NCI-H2081 treated with DMSO at 0.1 percent for 48 hours (cell line): ENCODE measurements at places on chromosomes 5 and 9.

- no peak for DNase-seq
Measured at GRCh38 chr9:4921449-4921848, 63.6 kb upstream of the JAK2 start.

- no peak for DNase-seq
Measured at GRCh38 chr5:54525692-54526091, 8.1 kb downstream of the SNX18 start.

- DNase-seq, result no peak
Measured at GRCh38 chr5:73796164-73797131, 170.5 kb downstream of the ARHGEF28 start.

DNA sequence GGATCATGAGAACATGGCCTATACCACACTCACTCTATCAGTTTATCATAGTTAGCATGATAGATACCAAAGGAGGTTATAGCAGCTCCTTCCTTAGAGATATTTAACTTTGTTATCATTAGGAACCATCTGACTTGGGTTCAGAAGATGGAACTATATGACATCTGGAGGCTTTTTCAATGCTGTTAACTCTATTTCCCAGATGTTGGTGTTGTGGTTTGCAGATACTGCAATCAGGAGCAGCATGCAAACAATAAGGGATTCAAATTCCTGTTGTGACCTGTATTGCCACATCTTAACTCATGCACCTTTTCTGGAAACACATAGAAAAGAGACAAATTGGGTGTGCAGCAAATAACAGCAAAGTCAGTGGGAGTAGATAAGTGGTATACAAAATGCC, 201.7 kb downstream of the NNT start:
- no peak for DNase-seq

DNA sequence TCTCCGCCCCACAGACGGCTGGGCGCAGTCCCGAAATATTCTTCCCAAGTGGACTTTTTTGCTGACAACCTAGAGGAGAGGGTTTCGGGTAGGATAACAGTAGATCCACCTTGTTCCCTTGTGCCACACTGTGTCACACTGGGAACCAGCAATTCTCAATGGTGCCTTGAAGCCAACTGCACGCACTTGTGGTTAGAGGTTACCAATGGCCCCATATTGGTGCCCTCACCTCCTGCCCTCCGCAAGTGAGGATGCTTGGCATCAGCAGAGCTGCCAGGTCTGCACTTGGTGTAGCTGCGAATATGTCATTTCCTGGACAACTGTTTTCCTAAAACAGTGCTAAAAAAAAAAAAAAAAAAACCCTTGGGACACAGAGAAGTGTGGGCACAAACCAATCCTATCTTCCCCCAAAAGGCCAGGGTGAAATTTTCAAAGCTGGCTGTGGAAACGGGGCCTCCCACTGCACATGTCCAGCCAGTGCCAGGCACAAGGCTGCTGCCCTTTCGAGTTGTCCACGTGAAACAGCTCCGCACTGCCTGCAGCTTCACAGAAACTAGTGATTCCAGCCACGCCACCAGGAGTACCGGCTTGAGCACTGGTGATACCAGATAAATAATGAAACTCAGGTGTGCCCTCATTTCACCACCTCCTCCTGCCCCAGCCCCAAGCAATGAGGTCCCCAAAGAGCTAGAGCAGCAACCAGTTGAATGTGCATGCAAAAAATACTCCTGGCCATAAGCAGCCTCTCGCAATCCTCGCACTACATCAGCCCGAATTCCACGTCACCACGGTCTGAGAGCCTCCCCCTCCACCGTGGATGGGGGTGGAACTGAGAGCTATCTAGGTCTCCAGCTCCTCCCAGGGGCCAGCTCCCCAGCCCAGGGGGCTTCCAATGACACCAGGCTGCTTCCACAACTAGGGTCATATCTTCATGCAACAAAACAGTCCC, 51.2 kb downstream of the USP20 start:
- DNase-seq, result no peak

- no peak for DNase-seq
Measured at GRCh38 chr5:29853711-29854220, 1339.7 kb upstream of the CDH6 start.

DNA sequence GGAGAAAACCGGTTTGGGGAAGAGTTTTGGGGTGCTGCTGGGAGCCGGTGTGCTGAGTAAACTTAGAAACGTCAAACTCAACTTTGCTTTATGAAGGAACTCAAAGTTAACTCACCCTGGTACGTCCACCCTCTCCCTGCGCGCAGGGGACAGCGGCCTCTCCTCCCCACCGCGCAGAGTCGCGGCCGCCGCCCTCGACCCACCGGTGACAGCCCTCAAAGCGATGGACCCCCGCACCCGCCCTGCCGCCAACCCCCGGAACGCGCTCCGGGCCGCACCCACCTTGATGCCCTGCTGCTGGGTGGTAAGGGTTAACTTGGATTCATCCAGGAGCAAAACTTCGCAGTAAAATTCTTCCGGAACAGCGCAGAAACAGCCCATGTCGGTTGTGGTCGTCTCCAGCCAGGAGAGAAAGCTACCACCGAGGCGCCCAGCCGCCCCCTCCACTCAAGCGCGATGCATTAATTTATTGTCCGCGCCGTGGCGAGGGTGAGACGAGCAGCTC, 366 bp downstream of the EPB41L4A start:
- no peak for DNase-seq

- no peak for DNase-seq
Measured at GRCh38 chr5:149426931-149427330, 47.8 kb upstream of the IL17B start.

- DNase-seq, result no peak
Measured at GRCh38 chr5:14928661-14929060, 57.1 kb upstream of the ANKH start.

DNA sequence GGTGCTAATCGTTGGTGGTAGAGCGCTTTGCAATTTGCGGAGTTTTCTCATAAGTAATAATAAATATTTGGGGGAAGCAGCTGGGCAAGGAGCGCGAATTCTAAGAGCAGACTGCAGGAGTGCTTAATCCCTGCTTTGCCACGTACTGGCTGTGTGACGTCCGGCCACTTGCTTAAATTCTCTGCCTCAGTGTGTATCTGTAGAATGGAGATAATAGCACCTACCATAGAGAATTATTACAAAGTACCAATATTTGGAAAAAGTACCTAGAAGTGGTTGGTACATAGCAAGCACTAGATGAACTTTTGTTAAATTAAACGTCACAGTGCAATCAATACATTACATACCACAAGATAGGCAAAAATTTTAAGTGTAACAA, 598 bp upstream of the TMED7 start:
- DNase-seq, result no peak

DNA sequence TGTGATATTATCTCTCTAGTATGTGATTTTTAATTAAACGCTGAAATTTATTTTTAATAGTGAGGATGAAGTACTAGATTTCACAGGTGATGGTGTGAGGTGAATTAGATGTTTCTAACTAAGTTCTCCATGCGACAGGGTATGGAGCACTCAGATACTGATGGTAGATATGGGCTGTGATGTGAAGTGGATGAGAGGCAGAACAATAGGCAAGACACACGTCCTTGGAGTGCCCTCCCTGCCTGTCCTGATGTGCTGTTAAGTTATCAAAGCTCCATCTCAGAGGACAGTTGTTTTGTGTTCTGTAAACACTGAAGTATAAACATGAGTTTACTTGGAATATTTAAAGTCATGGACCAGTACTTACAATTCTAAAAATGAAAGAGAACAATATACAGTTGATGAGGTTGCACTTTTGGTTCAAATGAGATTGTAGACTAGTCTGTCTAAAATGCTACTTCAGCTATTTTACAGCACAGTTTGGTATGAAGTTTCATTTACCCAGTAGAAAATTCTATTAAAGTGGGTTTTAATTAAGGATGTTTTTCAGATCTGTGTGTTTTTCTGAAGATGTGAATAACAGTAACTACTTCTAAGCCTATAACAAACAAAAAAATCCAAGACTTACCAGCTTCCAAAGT, 64.2 kb downstream of the C7 start:
- no peak for DNase-seq

DNA sequence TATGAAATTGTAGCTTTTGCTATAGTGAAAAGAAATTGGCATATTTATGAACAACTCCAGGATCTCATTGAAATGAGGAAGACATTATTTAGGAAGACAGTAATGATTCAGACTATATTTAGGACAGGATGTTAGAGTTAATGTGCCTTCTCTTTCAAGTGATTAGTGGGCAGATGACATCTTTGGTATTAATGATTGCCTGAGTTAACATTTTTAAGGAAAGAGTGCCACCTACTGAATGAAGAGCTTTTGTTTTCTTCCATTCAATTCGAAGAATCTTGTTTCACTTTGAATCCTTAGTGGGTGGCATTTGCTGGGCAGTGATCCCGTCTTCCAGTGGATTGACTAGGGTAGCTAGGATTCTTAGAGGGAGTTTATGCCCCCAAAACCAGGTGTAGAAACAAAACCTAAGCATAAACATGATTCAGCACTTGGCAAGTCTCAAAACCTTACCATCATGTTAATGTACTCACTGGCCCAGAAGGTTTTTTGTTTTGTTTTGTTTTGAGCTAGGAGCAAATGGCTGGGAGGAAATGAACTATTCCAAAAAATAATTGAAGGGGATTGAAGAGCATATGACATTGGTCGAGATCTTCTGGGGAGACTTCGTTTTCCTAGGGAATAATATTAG, 23.2 kb downstream of the MAP3K1 start:
- DNase-seq, result peak; percentile 55

DNA sequence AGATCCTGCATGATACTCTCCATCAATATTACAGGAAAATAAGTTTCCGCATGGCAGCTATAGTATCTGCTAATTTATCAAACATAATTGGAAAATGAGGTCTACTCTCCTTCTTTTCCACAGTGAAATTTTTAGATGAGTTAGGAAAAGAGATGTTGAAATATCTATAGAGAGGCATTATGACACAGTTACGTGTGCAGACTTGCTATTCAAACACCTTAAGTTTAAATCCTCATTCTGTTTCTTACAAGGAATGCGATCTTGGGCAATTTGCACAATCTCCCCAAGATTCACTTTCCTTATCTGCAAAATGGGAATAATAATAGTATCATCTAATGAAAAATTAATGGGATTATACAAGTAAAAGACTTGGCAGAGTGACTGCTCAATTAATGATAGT, 91.7 kb upstream of the SLCO6A1 start:
- no peak for DNase-seq

DNA sequence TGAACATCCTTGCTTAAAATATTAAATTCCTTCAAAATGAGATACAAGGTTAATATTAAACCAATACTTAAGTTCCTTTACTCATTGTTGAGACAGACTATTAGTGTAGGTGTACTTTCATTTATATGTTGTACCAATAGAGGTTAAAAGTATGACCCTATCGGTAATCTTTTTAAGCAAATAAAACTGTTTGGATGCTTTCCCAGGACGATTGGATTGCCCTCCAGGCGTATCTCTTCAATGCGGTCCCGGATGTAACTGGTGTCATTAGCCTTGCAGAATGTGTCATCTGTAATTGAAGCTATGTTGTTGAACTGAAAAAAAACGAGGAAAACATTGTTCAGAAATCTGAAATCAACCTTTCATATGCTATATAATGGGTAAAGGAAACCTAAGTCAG, 18.9 kb downstream of the OGN start:
- no peak for DNase-seq

- no peak for DNase-seq
Measured at GRCh38 chr5:68289498-68289897, 73.9 kb downstream of the PIK3R1 start.

DNA sequence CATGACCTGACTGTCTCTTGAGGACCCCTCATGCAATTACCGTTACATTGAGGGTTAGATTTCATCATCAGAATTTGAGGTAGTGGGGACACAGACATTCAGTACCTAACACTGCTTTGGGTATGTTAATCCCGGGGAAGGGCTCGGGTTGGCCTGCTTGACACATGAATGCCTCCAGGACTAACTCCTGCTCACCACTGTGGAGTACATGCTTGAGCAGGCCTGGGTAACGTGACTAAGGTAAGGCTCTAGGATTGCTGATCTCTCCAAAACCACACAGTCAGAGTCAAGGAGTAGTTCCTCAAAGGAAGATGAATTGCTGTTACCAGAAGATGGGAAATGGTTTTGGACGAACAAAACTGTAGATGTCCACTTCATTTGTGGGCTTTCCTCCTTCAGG, 376.3 kb upstream of the ZNF462 start:
- DNase-seq, result no peak

- no peak for DNase-seq
Measured at GRCh38 chr5:142984011-142984410, 213.8 kb downstream of the ARHGAP26 start.

GRCh38 chr5:138138949-138139780, at the start of gene NME5:
Gene NME5, minus strand, starts transcription at chr5:138139428. Its CDS starts 648 bp downstream, at chr5:138138780.
- peak; percentile 5 for DNase-seq

DNA sequence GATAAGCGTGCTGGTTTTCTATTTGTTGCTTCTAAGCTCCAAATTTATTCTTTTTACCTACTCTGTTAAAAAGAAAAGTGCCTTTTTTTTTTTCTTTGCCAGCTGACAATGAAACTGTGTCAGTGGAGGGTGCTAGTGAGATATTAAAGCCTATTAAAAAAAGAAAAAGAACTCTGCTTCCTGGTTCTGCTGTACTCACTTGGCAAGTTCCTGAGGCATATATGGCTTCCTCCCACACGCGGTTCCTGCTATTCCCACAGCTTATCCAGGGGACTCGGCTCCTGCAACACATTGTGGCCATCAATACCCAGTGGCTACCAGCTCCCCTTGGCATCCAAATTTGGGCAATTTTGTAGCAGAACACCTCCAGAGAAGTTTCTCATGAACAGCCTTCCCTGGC, 1977.7 kb upstream of the CDH9 start:
- DNase-seq, result no peak

- no peak for DNase-seq
Measured at GRCh38 chr5:139660105-139660922, 12.2 kb downstream of the CXXC5 start.

- no peak for DNase-seq
Measured at GRCh38 chr9:113579283-113580040, 115.9 kb downstream of the RGS3 start.

- DNase-seq, result no peak
Measured at GRCh38 chr9:123365881-123366528, 10.0 kb downstream of the CRB2 start.

- DNase-seq, result no peak
Measured at GRCh38 chr5:138664276-138664943, 88.8 kb upstream of the CTNNA1 start.

DNA sequence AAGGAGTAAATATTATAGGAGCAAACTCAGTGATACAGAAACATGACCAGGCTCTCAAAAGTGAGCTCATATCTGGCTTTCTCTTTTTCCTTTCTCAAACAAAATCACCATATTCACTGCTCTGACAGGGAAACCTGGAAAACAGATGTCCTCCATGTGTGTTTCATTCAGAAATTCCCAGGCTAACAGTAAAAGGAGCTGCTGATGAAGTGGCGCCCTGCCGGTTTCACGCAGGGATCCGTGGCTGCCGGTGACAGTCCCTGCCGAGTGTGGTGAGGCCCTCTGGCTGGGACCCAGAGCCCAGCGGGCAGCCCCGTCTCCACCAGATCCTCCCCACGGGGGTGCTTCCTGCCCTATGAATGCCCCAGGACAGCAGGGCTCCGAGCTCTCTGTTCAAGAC, 208.1 kb downstream of the GNA14 start:
- peak; percentile 88 for DNase-seq

DNA sequence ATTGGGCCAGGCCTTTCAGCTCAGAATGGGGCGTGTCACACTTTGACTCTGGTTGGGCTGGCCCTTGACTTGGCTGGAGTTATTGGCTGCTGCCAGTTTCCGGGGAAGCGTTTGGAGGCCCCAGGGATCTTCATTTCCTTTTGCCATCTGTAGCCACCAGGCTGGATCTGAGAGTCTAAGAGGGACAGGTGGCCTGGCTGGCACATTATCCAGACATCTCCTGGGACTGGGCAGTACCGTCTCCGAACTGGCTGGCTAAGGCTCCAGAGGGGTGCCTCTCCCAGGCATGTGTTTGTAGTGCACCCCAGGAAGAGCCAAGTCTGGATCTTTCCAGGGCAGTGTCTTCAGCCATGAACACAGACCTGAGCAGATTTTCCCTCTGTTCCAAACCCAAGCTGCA, 9.7 kb upstream of the JADE2 start:
- no peak for DNase-seq
